ENCODE measurements at places on chromosomes 1 and 21.
A peak's percentile ranks its signal among the peaks of the same experiment; 100 is the strongest.

DNA sequence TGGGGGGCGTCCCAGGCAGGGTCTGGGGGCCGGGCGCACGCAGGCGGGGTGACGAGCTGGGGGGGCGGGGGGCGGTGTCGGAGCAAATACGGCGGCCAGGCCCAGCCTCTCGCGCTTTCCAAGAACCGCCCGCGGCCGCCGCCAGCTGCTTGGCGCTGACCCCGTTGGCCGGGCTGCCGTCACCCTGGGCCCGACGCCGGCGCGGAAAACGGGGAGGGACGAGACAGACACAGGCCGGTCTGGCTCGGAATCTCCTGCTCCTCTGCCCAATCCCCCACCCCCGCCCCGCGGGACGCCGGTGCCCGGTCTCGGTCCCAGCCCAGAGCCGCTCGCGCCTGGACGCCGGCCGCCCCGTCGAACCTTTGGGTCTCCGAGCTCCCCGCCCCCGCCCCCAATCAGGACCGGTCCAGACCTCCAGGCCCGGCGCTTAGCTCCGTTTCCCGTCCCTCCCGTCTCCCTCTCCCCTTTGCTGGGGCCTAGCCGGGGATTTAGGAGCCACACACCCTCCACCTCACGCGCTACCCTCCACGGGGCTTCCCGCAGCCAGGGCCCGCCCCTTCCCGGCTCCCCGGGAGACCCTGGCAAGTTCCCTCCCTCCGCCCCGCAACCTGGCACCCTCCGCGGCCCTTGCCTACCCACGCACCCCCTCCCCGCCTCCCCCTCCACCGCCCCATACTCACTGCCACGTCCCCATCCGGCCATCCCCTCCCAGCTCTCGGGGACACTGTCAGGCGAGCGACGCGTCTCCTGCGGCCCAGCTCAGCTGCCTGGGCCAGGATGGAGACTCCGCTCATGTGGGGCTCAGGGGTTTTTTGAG is 800 bp upstream of the MMP23B start:
- no peak for DNase-seq

GRCh38 chr1:225818229-225818628 is 8.3 kb downstream of the EPHX1 start:
- no peak for DNase-seq

DNA sequence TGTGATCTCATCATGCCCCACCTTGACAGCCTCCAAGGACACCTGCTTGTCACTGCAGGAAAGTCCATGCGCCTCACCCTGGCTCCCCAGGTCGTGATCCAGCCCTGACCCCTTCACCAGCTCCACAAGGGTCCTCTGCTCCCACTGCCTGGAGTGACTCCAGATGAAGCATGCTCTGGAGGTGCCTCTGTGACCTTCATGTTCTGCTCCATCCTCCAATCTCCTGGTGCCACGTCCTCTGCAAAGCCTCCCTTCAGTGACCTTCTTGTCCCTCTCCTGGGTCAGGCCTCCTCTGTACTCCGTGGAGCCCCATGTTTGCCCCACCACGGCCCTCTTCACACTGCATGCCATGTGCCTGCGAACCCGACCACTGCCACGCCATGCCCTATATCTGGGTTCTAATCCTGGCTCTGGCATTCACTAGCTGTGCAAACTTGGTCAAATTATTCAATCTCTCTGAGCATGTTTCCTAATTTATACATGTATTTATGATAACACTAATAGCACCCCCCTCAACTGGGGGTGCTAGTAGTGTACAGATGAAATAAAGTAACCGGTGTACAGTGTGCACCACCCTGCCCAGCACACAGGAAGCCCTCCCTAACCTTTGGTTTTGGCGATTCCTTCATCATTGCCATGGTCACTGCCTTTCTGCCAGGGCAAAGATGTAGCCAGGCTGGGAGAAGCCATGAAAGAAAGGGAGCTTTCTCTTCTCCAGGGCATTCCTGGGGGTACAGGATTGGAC is 77.4 kb downstream of the STUM start:
- no peak for DNase-seq

- no peak for DNase-seq
Observed at GRCh38 chr1:206831650-206832049, 33.8 kb upstream of the IL20 start.

DNA sequence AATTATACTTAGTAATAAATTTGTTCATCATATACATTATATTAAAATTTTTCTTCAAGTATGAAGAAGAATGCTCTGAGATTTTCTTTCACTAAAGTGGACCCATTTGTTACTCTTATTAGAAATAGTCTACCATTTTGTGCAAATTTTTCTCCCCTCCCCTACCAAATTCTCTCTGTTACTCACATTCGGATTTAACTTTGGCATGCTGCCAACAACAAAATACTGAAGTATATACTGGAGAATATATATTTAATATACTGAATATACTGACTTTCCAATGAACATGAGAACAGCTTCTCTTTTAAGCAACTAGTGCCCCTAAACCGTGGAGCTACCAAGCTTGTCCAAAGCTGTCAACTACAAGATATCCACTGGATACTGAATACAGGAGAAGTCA is 57.2 kb downstream of the CENPF start:
- DNase-seq: no peak

GRCh38 chr1:6414443-6414844 is 5.3 kb downstream of the HES2 start:
- peak; percentile 34 for DNase-seq

- DNase-seq: no peak
Observed at GRCh38 chr1:58392083-58392482, 154.4 kb downstream of the OMA1 start.

DNA sequence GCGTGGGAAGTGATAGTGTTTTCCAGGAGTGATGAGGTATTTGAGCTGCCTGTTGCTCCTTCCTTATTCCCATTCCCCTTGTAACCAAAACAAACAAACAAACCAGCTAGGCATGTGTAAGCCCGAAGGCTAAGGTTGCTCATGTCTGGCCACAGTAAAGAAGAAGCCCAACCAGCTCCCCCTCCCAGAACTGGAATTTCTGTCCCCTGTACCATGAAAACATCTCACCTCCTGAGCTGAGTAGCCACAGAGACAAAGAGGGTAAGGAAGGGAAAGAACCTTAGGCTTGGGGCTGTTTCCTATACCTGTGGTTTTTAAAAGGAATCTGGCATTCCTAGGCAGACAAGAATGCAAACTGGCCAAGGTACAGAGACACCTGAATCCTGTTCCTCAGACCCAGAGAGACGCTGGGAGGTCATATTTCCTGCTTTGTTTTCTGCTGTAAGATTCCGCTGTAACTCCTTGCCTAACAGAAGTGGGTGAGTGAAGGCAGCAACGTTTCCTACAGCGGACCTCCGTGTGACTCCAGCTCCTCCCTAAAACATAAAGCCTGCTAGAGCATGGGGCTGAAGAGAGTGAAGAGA is 41.7 kb upstream of the RAB4A start:
- no peak for DNase-seq

DNA sequence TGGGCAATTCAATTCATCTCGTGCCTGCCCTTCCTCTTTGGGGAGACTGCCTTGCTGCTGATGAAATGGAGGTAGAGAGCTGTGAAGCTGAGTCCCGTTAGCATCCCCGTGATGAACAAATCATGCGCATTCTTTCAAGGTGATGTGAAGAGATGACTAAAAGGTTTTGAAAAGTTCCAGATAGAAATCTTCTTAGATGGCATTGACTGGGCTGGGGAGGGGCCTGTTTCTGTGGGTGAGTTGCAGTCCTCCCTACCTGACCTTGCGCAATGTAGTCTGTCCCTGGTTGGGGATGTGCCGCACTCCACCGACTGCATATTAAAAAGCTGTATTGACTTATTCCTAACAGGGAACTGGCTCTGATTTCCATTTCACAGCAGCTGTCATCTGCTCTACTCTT is 49.6 kb downstream of the ST6GALNAC3 start:
- no peak for DNase-seq

- no peak for DNase-seq
Observed at GRCh38 chr1:69523032-69523431, 44.7 kb upstream of the LRRC7 start.

DNA sequence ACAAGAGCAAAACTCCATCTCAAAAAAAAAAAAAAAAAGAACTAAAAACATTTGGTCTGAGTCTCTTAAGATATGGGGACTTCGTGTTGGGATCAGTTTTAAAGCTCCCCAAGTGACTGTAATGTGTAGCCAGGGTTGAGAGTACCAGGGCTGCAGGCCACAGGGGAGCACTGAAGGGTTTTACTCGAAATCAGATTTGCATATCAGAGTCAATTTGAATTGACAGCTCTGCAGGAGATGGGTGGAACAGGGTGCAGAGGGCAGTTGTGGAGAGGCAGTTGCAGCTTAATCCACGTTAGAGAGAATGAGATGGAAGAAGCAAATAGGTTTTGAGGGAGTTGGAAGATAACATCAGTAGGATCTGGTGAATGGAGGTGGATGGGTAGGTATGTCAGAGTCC is 20.6 kb upstream of the ELOA start:
- DNase-seq: no peak

GRCh38 chr1:4127592-4128140 is 227.6 kb upstream of the C1orf174 start:
- no peak for DNase-seq

DNA sequence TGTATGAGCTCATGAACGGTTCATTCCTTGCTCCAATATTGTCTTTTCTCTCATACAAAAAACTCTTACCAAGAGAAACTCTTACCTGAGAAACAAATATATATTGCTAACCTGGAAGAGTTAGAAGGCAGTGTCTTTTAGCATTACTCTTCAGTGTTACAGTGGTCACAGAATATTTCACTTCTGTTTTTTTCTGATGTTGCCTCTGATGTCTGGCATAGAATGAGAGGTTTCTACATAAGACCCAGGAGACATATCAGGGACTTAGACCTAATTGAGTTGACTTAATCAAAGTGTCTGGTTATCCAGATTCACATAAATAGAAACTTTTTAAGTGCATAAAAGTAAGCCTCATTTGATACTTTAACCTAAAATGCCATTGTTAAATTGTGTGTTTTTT is 923.8 kb downstream of the TTLL7 start:
- DNase-seq: no peak

- no peak for DNase-seq
Observed at GRCh38 chr1:161070761-161071160, 1.1 kb upstream of the ARHGAP30 start.

- DNase-seq: no peak
Observed at GRCh38 chr1:216884614-216885229, 161.5 kb upstream of the ESRRG start.

DNA sequence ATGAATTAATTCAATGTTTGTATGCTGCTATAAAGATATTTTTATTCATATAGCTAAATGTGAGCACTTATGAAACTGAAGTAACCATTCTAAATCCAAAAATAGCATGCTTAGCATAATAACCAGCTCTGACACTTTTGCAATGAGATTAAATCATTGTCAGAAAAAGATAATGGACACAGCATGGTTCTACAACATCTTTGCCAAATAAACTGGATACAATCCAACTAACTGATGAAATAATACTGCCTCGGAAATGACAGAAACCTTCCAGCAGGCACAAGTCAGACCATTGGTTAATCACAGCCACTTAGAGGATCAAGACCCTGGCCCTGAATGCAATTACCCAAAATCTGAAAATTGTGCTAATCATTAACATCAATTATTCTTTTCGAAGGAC is 592.7 kb upstream of the ADGRL4 start:
- DNase-seq: no peak

GRCh38 chr1:57966751-57967406 is 543.0 kb upstream of the DAB1 start:
- DNase-seq: no peak

- no peak for DNase-seq
Observed at GRCh38 chr21:38413958-38414548, 84.2 kb downstream of the ERG start.

DNA sequence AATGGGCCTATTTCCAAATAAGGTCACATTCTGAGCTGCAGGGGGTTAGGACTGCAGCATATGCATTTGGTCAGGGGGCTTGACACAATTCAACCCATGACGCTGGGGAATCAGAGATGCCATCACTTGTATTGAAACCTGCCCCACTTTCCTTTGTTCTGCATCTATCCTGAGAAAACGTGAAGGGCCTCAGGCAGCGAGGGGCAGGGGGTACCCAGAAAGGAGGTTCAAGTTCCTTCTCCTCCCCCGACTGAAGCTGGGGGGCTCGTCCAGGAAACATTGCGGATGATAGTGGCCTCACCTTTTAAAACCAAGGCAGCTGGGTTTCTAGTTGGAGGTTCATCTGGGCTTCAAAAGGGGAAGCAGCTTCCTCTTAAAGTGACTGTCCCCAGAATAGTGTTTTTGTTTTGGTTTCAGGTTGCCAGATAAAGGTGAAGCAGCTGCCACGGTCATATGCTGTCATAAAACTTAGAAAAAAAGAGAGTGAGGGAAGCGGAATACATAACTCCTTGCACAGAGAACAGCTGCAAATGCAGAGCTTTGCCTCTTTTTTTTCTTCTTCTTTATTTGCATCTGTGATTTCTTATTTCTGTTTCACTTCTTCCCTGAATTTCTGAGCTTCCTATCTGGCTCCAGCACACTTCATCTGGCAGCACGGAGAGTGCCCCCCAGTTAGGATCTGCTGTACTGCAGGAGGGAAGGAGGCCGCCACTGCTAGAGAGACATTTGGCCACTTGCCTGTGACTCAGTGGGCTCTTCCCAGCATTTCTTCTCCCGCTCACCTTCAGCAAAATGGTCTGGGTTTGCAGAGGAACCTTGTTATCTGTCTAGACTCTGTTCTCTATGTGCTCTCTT is 142.0 kb downstream of the AJAP1 start:
- no peak for DNase-seq

- DNase-seq: no peak
Observed at GRCh38 chr1:86352086-86352485, 44.0 kb downstream of the ODF2L start.

- DNase-seq: no peak
Observed at GRCh38 chr1:156126043-156126629, 11.6 kb downstream of the LMNA start.

DNA sequence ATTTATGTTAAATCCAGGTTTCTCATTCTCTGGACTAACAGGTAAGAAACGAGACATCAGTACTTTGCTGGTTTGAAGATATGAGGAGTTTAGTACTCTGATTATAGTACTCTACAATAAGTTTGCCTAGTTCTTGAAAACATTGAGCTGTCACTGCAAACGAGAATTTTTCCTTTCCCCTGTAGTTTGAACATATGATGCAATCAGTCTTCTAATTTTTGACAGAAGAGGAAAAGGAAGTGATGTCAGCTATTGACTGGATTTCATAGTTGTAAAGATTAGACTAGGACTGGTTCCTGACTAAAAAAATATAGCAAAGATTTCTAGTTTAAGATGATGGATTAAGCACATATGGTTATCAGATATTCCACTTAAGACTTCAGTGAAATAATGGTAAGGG is 461.9 kb downstream of the LRRIQ3 start:
- DNase-seq: no peak

GRCh38 chr1:53090227-53091147 is 28.5 kb downstream of the PODN start:
- no peak for DNase-seq

DNA sequence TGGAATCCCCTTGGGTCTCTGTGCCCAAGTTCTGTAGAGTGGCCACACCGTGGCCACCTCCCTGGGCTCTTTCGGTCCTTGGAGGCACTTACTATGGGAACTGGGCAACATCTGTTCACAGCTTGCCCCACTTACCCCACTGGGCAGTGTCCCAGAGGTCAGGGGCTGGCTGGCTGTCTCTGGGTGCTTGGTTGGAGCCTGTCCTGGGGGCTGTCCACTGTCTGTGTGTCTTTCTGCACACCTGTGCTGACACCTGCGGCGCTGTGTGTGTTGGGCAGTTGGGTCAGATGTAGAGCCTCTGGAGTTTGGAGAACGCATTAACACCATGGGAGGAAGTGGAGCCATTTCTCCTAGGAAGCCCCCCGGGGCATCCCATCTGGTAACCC is 1.3 kb upstream of the TMEM54 start:
- no peak for DNase-seq
